ENCODE measurements at places on chromosomes 1 and 21.
A peak's percentile ranks its signal among the peaks of the same experiment; 100 is the strongest.

- no peak for DNase-seq
Observed at GRCh38 chr1:22761101-22761500, 50.5 kb downstream of the EPHB2 start.

DNA sequence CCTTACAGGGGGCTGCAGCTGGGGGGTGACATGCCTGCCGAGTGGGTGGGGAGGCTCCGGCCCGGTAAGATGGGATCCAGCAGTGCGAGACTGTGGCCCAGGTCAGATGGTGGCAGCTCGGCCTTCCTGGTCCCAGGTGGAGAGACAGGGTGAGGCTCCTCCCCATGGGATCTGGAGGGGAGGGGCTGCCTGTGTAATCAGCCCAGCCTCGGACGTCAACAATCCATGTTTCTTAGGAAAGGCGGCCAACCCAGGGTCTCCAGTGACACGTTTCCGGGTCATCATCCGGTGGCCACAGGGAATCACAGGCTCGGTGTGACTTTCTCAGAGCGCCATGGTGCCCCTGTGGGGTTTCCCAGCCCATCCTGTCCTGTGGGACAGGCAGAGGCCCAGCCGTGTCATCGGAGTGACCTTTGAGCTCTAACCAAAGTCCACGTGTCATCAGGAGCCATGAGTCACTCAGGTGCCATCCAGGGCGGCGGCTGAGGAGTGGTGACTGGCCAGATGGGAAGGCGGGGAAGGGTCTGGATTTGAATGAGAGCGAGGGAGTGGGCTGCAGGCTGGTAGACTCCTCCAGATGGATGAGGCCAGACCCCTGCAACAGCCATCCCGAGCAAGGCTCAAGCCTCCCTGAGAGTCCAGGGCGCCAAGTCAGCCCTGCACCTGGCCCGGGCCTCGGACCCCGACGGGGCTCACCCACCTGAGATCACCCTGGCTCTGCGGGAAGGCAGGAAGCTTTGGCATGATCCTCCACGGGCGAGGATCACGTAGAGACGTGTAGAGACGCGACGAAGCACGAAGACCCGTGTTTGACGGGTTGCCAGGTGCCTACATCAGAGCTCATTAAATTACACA lies 6.6 kb upstream of the HES4 start:
- DNase-seq = no peak

- DNase-seq = no peak
Observed at GRCh38 chr1:227855687-227856086, 40.2 kb downstream of the PRSS38 start.

DNA sequence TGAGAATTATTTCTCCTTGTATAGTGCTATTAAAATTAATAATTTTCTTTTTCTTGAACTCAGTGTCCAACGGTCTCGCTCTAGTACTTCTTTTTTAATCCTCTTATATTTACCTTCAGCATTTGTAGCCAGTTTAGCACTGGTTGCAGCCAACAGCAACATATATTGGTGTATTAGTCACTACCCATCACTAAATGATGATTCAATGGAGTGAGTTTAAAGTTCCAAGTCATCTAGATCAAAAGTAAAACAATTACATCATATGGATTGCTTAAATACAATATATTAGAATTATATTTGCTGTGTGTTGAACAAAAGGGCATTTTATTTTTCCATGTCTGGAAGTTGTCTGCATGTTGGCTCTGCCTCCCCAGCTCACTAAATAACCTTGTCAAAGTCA lies 591.8 kb downstream of the ADGRL2 start:
- DNase-seq = no peak

- DNase-seq = no peak
Observed at GRCh38 chr1:210800756-210801155, 333.2 kb downstream of the KCNH1 start.

- no peak for DNase-seq
Observed at GRCh38 chr1:155396874-155397476, 76.3 kb downstream of the RUSC1 start.

DNA sequence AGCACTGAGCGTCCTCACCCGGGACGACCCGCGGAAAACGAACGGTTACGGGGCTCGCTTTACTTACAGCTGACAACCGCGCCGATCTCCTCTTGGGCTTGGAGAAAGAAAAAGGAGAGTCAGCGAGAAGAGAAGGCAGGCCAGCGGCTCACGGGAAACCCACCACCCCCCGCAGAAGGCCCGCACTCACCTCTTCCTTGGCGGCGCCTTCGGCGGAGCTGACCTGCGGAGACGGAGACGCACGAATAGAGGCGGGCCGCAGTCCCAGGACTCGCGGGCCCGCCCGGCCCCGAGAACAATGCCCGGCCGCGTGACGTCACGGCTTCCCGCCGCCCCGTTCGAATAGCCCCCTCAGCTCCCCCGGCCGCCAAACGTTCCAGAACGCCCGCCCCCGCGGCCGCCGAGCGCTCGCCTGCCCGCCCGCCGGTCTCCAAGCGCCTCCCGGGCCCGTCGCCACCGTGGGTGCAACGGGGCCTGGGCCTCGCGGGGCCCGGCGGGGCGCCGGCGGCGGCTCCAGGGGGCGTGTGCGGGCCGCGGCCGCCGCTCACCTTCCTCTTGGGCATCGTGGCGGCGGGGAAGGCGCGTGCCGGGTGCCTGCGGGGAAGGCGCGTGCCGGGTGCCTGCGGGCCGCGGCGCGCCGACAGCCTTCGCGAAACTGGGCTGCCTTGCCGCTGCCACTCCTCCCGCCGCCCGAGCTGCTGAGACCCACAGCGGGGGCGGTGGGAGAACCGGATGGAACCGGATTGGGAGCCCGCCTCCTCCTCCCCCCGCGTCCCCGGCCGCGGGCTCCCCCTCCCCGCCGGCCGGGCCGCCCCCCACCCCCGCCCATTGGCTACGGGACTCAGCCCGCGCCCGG lies at the start of gene HMGN1:
HMGN1 (minus strand) TSS at position 734 of the 856 bp plus-strand sequence; CDS start at position 563, 171 bp downstream.
- DNase-seq = peak; percentile 37

DNA sequence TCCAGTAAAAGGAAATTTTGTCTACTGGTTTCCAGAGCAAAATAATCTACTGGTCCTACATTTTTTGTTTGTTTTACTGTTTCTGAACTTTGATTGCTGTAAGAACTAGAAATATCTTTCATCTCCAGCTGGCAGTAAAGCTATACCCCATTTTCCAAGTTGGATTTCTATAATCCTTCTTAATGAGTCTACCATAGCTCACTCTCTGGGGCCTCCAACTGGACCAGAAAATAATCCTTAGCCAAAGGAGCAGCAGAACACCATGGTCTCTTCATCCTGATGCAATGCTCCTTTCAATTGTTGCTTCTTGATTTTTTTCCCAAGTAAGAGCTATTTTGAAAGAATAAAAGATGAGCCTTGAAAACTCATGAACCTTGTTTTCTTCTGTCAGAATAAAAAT lies 110.0 kb upstream of the COL11A1 start:
- no peak for DNase-seq

DNA sequence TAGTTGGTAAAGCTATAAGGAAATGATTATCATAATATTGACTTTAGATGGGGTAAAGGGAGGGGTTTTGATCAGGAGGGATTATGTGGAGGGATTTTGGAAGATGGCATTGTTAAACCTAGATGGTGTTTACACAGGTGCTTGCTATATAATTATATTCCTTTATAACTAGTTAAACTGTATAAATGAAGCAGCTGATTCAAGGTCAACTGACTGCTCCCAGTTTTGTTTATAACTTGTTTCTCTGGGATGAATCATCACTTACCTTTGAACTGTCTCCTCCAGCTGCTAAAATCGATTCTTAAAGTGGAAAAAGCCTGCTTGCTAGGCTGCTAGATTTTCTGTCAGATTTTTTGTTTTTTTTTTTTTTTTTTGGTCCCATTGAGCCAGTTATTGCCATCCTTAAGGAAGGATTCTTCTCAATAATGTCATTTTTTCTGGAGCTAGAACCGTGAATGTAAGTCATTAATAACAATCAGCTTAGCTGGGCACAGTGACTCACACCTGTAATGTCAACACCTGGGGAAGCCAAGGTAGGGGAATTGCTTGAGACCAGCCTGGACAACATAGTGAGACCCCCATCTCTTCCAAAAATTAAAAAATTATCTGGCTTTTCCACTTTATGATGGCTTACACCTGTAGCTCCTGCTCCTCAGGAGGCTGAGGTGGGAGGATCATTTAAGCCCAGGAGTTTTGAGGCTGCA lies 153.2 kb downstream of the PIK3R3 start:
- no peak for DNase-seq

DNA sequence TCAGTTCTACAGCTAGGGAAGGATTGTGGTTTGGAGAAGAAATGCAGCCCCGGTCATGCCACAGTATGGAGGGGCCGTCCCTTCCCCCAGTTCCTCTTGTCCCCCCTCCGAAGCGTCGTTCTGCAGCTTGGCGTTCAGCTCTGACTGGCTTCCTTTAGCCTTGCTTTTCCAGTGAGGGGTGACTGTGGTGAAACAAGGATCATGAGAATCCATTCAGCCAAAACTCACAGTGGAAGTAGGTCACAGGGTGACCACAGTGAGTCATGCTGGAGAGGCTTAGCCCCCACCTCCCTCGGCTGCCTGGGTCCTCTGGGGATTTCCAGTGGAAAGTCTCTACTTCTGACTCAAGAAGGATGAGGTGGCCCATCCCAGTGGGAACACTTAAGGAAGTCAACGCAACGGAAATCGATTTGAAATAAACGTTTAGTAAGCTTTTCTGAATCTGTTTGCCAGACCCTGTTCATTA lies 37.3 kb upstream of the COL6A2 start:
- DNase-seq = no peak

GRCh38 chr1:172779491-172779890 lies 120.6 kb downstream of the FASLG start:
- no peak for DNase-seq

DNA sequence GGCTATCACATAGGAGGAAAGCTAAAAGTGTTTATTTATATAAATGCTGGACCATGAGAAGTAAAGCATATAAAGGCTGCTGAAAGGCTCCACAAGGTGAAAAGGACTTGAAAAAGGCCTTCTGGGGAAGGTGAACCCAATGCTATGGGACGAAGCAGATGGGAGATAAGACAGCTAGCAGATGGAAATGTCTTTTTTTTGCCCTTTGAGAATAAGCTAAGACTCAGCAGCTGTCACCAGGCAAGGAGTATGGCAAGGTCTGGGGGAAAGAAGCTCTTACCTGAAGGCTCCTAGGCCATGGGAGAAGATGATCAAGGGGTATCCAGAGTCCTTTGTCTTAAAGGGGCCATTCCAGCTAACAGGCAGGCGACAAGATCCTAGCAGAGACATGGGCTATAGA lies 9.9 kb downstream of the PAFAH2 start:
- no peak for DNase-seq

DNA sequence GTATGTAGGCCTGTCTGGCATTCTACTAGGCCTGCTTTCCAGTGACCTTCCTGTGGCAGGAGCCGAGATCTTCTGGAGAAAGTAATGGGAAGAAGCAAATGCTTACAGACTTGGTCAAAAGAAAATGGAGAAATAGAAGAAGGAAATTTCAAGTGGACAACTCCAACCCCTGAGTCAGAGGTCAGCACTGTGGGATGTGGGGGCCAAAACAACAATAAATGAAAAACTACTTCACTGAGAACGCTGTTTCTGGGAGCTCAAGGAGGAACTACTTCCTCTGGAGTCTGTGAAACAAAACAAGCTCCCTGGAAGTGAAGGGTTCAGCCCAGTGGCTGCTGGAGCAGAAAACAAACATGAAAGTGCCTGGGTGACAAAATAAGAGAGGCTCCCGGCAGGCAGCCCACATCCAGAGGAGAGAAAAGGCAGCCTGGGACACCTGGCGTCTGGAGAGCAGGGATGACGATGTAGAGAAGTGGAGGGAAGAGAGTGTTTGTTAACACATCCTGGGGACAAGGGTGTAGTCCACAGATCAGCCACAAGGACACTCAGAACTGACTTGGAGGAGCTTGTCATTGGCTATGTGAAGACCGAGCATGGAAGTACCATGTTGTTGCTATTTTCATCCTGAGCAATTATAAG lies 355.2 kb downstream of the SMYD3 start:
- DNase-seq = no peak

Data from GM18507 (cell line).